ENCODE measurements at places on chromosomes 1 and 21.

GRCh38 chr1:201649761-201650622 lies 111.1 kb downstream of the NAV1 start:
- DNase-seq, result no peak

DNA sequence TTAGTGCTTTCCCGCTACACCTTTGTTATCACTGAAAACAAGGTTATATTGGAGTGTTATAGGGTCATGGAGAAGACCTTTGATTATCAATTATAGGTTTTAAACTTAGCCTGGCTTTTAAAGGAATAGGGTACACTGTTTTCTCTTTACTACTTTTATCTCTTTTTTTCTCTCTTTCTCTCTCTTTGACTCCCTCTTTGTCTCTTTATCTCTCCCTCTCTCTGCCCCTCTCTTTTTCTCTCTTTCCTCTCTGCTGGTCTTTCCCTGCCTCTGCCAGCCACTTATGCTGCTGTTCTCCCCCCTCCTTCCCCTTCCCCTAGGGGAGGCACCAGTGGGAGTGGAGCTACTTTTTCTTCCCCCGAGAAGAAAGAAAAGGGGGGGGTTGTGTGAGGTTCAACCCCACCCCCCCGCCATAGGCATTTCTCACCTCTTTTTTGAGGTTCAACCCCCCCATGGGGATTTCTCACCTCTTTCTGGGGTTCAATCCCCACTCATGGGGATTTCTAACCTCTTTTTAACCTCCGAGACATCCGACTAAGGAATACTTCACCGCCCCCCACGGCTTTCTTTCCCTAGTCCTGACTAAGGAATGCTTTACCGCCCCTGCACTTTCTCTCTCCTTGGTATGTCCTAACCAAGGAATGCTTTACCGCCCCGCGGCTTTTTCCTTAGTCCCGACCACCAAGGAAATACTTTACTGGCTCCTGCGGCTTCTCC lies 17.2 kb upstream of the ZBTB8B start:
- no peak for DNase-seq

- DNase-seq, result no peak
Observed at GRCh38 chr1:219144658-219145315, 28.9 kb upstream of the LYPLAL1 start.

GRCh38 chr1:196063294-196063693 lies 544.9 kb downstream of the KCNT2 start:
- DNase-seq, result no peak

DNA sequence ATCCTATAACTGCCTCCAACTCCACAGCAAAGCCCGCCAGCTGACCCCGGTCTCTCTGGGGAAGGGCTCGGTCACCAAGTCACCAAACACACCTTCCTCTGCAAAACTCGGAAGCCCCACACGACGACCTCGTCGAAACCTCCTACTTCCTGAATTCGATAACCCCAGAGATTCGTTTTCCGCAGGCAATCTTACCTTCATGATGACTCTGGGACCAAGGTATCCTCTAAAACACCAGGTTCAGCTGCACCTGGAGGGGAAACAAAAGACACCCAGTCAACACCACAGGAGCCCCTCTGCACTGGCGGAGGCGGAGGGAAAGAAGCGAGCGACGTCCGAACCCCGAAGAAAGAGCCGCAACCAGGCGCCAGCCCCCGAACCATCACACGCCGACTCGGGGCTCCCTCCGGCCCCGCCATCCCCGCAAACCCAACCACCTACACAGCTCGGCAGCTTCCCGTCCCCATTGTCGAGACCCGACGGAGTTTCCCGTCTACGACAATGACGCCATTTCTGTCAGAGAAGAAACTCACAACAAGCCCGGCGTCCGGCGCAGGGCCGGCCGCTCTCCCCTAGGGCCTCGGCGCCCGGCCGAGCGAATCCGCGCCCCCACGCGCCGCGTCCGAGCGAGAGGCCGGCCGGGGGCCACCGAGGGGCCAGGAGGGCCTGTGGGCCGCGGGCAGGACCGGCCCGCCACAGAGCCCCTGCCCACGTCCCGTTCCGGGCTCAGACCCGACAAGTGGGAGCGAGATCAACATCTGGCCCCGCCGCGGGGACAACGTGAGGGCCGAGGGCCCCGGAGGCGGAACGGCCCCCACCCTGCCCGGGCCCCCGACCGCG lies 1.0 kb downstream of the ARID4B start:
- DNase-seq, result peak; percentile 80

- DNase-seq, result no peak
Observed at GRCh38 chr1:209715314-209715713, 10.7 kb downstream of the HSD11B1 start.

GRCh38 chr1:25001125-25001915 lies 71.2 kb upstream of the RUNX3 start:
- no peak for DNase-seq

DNA sequence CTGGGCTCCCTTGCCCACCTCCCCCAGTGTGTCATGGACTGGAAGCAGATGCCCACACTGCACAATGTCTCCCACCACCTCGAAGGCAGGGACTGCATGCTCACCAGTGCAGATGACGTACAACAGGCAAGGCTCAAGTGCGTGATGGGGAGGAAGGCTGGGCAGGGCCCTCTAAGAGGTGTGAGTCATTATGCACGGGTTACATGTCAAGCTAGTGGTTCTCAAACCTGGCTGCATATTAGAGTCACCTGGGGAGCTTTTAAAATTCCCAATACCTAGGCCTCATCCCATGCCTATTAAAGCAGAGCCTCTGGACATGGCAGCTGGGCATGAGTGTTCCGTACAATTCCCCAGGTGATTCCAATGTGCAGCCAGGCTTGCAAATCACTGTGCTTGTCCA lies 137.9 kb upstream of the NGF start:
- no peak for DNase-seq

DNA sequence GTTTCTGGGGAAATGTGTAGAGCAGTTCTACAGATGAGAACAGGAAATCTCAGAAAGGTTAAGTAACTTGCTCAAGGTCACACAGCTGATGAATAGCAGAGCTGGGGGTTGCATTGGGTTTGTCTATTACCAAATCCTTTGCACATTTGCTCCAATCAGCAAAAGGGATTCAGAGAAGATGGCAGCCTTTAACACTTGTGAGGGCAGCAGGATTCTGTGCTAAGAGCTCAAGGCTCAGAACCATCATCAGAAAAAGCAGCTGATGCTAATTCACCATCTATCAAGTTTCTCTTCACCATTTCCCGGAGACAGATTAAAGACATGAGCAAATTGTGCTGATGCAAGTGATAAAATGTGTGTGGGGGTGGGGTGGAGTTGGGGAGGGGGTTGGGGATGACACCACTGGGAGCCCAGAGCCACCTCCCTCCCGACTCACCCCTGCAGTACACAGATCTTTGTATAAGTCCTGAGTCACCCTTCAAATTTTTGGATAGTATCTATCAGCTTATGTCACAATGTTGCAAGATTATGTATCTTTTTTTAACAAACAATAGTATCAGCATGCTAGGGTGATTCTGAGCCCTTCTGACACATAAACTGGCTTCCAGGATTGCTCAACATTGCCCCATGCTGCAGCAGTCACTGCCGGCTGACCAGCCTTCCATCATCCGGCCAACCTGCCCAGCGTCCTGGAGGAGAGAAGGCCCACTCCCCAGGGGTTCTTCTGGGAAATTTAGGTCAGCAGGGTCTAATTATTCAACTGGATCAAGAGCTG lies 2.8 kb upstream of the SPSB1 start:
- DNase-seq, result no peak
